ENCODE measurements at places on chromosomes 2 and 18.

DNA sequence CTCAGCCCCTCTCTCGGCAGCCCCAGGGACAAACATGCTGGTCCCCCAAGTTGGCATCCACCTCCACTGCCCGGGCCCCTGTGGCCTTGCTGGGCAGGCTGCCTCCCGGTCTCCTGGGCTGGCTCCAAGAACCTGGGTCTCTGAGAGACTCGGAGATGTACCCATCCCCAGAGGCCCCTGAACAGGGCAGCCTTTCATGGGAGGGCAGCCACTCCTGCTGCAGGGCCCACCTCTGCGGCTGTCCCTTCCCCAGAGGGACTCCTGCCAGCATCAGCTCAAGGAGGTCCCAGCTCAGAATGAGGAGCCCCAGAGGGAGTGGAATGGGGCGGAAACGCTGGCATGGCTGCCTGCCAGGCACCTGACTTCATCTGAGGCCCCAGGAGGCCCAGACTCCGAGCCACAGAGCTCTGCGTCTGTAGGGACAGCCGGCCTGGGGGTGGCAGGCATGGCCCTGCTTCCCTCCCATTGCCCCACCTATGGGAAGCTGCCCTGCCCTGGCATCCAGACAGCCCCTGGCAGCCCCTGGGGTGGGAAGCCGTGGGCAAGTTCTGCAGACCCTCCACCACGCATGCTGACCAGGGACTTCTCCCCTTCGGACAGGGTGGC, 857 bp upstream of the CROCC2 start:
- no peaks in the 10 kb centered on the region for H3K4me1 ChIP-seq
- H3K27me3 ChIP-seq, result no peaks in the 10 kb centered on the region
- no peak overlapping the region for H3K27ac ChIP-seq

- DNase-seq, result no peak
- peak overlapping the region; percentile 92 for H3K4me3 ChIP-seq
- H3K4me1 ChIP-seq, result peaks cover 15% of the 10 kb centered on the region
- H3K27ac ChIP-seq, result peak overlapping the region; percentile 64
- no peaks in the 10 kb centered on the region for H3K27me3 ChIP-seq
These were observed 558 bp downstream of the DNAJC10 start for GRCh38 chr2:182716650-182716979.

- H3K4me3 ChIP-seq, result no peak overlapping the region
- no peaks in the 10 kb centered on the region for H3K4me1 ChIP-seq
- DNase-seq, result no peak
- H3K27ac ChIP-seq, result no peak overlapping the region
- H3K36me3 ChIP-seq, result no peaks in the 10 kb centered on the region
- no peaks in the 10 kb centered on the region for H3K27me3 ChIP-seq
These were observed 204.5 kb upstream of the LRATD1 start for GRCh38 chr2:14428056-14428455.

- H3K4me3 ChIP-seq, result no peak overlapping the region
- DNase-seq, result no peak
- H3K27ac ChIP-seq, result no peak overlapping the region
- H3K27me3 ChIP-seq, result peaks cover 8% of the 10 kb centered on the region
These were observed 14.2 kb downstream of the SIGLEC15 start for GRCh38 chr18:45839414-45840395.

GRCh38 chr2:19456705-19457309, 98.4 kb upstream of the OSR1 start:
- no peak overlapping the region for H3K27ac ChIP-seq
- H3K4me1 ChIP-seq, result no peaks in the 10 kb centered on the region
- no peaks in the 10 kb centered on the region for H3K36me3 ChIP-seq
- DNase-seq, result no peak
- H3K27me3 ChIP-seq, result no peaks in the 10 kb centered on the region

DNA sequence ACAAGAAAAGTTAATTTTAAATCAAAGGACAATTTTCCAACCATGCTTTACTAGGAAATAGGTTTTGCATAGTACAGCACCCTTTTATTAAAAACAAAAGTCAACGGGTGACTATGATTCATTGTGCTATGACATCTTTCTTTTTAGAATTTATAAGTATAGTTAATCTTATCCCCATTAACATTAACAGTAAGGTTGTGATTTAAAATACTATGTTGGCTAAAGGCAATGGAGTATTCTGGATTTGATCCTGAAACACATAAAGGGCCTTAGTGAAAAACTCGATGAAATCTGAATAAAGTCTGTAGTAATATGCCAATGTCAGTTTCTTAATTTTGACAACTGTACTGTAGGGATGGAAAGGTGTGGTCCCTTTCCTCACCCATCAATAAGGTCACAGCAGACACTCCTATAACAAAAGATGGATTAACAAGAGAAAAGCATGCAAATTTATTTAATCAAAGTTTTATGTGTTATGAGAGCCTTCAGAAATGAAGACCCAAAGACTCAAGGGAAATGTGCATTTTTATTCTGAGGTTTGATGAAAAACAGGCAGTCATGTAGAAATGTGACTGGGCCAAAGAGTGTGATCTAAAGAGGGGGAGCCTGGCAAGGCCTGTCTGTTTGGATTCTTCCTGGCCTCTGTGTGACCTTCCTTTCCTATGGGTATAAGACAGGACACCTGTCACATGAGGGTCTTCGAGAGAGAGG, 731.4 kb downstream of the TSN start:
- H3K27ac ChIP-seq, result no peak overlapping the region
- H3K27me3 ChIP-seq, result no peaks in the 10 kb centered on the region
- no peaks in the 10 kb centered on the region for H3K4me1 ChIP-seq
- no peaks in the 10 kb centered on the region for H3K36me3 ChIP-seq

- no peak for DNase-seq
- H3K4me3 ChIP-seq, result no peak overlapping the region
- H3K27ac ChIP-seq, result no peak overlapping the region
- no peaks in the 10 kb centered on the region for H3K36me3 ChIP-seq
- H3K4me1 ChIP-seq, result no peaks in the 10 kb centered on the region
These were observed 1453.1 kb upstream of the SLC39A10 start for GRCh38 chr2:194203898-194204297.

DNA sequence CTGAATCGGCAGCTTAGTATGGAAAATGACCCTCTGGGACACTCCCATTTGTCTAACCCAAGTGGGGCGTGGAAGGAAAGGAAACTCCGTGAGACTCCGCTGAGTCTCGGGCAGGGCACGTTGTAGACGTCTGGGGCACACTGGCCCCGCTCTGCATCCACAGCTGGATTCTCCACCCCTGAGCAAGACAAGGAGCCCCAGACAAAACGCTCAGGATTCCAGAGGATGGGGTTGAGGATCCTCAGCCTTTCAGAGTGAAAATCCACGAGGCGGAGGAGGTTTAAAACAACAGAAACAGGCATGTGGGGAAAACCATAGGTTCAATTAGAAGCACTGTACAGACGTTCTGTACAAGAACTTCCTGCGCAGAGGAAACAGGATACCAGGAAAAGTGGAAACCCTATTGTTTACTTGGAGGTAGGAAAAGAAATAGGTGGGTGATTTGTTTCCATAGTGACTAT, 124.9 kb upstream of the ZNF236 start:
- no peaks in the 10 kb centered on the region for H3K4me1 ChIP-seq
- no peaks in the 10 kb centered on the region for H3K36me3 ChIP-seq
- H3K27ac ChIP-seq, result no peak overlapping the region
- peaks cover 4% of the 10 kb centered on the region for H3K27me3 ChIP-seq

DNA sequence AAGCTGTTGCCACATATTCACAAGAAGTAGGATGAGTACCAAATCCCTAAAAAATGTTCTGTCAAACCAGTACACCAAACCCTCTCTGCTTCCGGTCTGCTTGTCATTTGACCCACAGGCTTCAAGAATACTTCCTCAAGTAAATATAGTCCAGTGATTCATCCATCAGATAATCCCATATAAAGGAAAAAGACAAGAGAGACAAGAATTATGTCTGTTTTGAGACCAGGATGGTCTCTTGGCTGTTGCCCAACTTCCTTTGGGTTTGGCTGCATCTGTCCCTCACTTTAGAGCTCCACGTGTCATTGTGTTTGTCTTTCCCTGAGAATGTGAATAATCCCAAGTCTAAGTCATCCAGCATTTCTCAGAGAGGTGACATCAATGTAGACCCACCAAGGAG, 91.5 kb upstream of the NRP2 start:
- no peak for DNase-seq
- no peaks in the 10 kb centered on the region for H3K27me3 ChIP-seq
- no peak overlapping the region for H3K27ac ChIP-seq
- no peaks in the 10 kb centered on the region for H3K36me3 ChIP-seq
- no peaks in the 10 kb centered on the region for H3K4me1 ChIP-seq

- no peaks in the 10 kb centered on the region for H3K36me3 ChIP-seq
- no peak overlapping the region for H3K4me3 ChIP-seq
- no peak for DNase-seq
- H3K27me3 ChIP-seq, result no peaks in the 10 kb centered on the region
- H3K4me1 ChIP-seq, result no peaks in the 10 kb centered on the region
These were observed 450.9 kb downstream of the FBXO15 start for GRCh38 chr18:73696698-73697097.

GRCh38 chr2:179686718-179687342, 174.6 kb downstream of the ZNF385B start:
- H3K4me1 ChIP-seq, result no peaks in the 10 kb centered on the region
- no peaks in the 10 kb centered on the region for H3K36me3 ChIP-seq
- no peak for DNase-seq
- no peak overlapping the region for H3K4me3 ChIP-seq

DNA sequence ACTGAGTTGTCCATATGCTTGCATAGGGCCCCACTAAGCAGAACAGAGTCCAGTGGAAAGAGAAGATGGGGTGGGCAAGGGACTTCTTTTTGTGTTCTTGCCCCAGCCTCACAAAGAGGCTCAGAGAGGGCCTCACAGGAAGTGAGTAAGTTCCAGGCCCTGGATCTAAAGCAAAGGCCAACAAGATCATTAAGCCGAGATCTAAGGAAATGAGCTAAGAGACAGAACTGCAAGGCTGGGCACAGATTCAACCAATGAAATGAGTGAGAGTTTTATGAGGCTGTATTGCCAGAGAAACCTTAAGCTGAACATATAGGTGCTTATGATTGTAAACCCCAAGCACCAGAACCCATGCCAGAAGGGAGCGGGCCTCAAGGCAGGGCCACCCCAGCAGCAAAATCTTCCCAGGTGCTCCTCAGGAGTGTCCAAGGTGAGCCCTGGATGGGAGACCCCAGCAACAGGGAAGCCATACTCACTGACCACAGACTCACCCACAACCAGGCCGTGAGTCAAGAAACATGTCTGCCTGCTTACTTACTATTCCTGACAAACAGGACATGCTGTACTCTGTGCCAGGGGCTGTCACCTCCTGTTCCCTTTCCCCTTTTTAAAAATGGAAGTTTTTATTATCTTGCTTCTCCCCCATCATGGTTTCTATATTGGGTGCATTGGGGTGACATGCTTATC, 40.2 kb downstream of the SLC14A1 start:
- no peaks in the 10 kb centered on the region for H3K4me1 ChIP-seq
- H3K36me3 ChIP-seq, result no peaks in the 10 kb centered on the region
- no peak for DNase-seq

DNA sequence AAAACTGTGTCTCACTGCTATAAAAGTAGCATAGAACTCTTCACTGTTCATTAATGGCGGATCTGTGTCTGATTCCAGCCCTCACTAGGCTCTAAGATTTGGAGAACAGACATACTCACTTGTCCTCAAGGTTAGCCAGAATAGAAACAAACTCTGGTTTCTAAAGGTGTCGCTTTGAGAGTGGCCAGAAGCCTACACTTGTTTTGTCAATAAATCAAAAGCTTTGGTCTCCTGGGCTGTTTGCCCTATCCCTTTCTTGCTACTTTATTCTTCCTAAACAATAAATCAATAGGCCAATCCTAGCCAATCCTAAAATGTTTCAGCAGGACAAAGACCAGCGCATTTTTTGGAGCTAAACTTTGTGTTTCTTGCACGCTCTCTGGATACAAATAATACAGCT, 1064.6 kb upstream of the CHAC2 start:
- no peak overlapping the region for H3K4me3 ChIP-seq
- no peaks in the 10 kb centered on the region for H3K36me3 ChIP-seq
- no peak overlapping the region for H3K27ac ChIP-seq
- H3K4me1 ChIP-seq, result no peaks in the 10 kb centered on the region
- no peaks in the 10 kb centered on the region for H3K27me3 ChIP-seq
- DNase-seq, result no peak

DNA sequence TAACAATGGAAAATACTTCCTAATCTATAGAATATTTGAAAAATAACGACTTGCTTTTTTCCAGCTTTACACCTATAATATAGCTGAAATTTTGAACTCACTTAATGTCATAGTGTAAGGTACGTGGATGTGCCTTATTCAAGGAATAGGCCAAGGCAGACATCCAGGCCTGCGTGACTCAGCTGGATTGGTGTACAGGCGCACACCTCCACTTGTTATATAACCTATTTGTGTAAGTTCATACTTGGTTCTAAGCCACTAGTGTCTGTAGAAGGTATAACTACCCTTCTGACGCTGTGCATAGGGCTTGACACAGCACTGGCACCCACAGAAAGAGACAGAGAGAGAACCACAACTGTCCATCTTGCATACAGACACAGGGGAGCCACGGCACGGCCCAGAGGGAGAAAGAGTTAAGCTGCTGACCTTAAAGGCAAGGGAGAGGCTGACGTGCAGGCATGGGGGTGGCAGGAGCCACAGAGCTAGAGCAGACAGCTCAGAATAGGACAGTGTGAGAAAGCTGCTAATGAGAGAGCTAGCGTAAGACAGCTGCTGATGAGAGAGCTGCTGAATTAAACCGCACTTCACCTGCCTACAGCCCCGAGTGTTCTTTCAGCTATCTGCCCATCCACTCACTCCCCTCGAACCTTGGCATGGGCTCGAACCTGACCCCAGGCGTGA, 16.1 kb downstream of the CCDC178 start:
- H3K36me3 ChIP-seq, result no peaks in the 10 kb centered on the region
- no peak for DNase-seq
- no peak overlapping the region for H3K27ac ChIP-seq
- H3K27me3 ChIP-seq, result no peaks in the 10 kb centered on the region
- H3K4me1 ChIP-seq, result no peaks in the 10 kb centered on the region

- no peak for DNase-seq
- H3K36me3 ChIP-seq, result no peaks in the 10 kb centered on the region
- no peak overlapping the region for H3K27ac ChIP-seq
- no peak overlapping the region for H3K4me3 ChIP-seq
- no peaks in the 10 kb centered on the region for H3K4me1 ChIP-seq
These were observed 141.9 kb downstream of the RHBDD1 start for GRCh38 chr2:226977775-226978190.

DNA sequence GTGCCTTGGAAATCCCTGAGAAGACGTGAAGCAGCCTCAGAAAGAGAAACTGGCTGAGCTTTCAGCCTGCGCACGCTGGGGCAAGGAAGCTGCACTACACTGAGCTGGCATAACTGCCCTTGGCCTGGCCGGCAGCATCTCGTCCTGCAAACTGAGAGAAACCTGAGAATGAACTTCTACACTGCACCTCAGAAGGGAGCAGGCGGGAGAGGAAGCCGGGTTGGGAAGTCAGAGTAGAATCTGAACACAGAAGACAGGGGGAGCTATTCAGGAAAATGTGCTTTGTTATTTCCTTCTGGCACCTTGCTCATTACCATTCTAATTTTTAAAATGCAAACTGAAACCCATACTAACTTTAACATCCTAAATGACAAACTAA, 70.9 kb downstream of the ZEB2 start:
- no peaks in the 10 kb centered on the region for H3K27me3 ChIP-seq
- peak overlapping the region; percentile 1 for H3K4me3 ChIP-seq
- peaks cover 11% of the 10 kb centered on the region for H3K4me1 ChIP-seq
- DNase-seq, result no peak

- no peaks in the 10 kb centered on the region for H3K36me3 ChIP-seq
- no peak overlapping the region for H3K4me3 ChIP-seq
- DNase-seq, result no peak
- H3K27me3 ChIP-seq, result no peaks in the 10 kb centered on the region
These were observed 35.7 kb downstream of the FEZ2 start for GRCh38 chr2:36562240-36562639.

GRCh38 chr2:220246386-220246785, 619.0 kb downstream of the SLC4A3 start:
- H3K36me3 ChIP-seq, result no peaks in the 10 kb centered on the region
- H3K27me3 ChIP-seq, result no peaks in the 10 kb centered on the region
- H3K27ac ChIP-seq, result no peak overlapping the region
- no peak overlapping the region for H3K4me3 ChIP-seq
